NK-92 treated with Interleukin-12 subunit alpha and Interleukin-12 subunit beta, amount 100 ng/mL, for 24 hours (cell line): ENCODE measurements at places on chromosomes 12 and 14.

- DNase-seq = no peak
Measured at GRCh38 chr14:91330856-91331255, 86.4 kb upstream of the GPR68 start.

- no peak for DNase-seq
Measured at GRCh38 chr12:121786440-121786825, 7.1 kb downstream of the RHOF start.

GRCh38 chr14:92679246-92679645, 69.2 kb downstream of the LGMN start:
- no peak for DNase-seq

DNA sequence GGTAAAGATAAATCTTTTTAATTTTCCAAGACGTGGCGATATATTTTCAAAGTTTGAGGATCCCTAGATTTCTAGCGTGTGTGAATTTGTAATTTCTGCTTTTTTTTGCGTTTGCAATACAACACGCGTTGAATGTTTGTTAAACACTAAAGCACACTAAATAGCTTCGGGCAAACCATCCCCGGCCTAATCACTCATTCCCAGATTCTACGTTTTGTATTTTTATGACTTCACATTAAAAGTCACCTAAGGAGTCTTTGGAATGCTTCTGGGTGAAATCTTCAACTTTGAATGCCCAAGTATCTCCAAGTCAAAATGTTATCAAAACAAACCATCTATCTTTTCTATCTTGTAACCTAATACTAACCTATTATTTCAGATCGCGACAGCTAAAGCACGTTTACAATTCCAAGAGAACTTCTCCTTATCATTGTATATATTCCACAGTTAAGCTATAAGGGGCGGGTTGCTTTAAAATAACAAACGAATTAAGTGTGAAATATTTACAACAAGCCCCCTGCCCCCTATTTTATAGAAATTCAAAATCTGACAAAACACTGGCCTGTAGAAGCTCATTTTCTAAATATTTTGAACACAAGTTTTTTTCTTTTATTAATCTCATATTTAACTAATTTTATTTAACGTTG, 1.1 kb downstream of the ALX1 start:
- no peak for DNase-seq

DNA sequence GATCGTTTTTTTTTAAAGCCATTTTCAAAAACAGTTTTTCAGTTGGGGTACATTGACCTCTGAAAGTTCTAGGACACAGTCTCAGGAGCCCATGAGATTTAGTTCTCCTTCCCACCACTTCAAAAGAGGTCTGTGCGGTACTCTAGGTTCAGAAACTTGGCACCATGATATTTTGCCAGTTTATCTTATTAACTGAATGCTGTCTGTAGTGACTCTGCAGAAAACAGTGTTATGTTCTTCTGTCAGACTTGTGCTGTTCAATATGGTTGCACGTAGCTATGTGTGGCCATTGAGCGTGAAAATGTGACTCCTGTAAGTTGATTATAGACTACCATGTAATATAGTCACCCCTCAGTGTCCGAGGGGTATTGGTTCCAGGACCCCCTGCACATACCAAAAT, 35.9 kb downstream of the CRADD start:
- no peak for DNase-seq

DNA sequence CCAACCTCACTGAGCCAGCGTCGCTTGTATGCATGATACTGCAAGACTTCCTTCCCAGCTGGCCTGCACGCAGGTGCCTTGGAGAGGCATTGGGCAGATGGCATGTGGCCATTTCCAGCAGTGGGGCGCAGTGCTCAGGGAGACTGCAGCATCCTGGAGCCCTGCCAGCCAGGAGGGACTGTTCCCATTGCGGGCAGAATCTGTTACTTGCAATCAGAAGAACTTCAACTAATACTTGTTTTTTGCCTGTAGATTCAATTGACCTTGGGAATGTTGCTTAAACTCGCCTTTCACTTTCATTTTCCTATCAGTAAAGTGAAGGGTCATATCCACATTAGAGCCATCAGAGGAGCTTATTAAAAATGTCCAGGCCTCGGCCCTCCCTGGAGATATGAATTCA, 29.8 kb downstream of the ANKRD9 start:
- DNase-seq = no peak

DNA sequence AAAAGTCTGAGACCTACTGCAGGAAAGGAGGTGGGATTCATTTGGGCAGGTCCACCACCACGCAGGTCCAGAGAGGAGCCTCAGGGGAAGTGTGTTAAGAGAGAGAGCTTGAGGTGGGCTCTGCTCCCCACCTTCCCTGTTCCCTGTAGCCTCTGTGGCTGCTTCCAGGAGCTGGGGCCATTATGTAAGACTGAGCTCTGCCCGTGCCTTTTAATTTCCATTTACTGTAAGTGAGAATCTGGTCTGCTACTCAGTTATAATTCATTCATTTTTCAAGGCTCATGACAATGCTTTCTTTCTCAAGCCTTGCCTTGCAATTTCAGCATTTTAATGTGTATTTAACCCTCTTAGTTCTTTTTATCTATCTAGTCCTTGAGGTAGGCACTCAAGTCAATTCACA, 8.3 kb downstream of the SLC4A8 start:
- DNase-seq = no peak

DNA sequence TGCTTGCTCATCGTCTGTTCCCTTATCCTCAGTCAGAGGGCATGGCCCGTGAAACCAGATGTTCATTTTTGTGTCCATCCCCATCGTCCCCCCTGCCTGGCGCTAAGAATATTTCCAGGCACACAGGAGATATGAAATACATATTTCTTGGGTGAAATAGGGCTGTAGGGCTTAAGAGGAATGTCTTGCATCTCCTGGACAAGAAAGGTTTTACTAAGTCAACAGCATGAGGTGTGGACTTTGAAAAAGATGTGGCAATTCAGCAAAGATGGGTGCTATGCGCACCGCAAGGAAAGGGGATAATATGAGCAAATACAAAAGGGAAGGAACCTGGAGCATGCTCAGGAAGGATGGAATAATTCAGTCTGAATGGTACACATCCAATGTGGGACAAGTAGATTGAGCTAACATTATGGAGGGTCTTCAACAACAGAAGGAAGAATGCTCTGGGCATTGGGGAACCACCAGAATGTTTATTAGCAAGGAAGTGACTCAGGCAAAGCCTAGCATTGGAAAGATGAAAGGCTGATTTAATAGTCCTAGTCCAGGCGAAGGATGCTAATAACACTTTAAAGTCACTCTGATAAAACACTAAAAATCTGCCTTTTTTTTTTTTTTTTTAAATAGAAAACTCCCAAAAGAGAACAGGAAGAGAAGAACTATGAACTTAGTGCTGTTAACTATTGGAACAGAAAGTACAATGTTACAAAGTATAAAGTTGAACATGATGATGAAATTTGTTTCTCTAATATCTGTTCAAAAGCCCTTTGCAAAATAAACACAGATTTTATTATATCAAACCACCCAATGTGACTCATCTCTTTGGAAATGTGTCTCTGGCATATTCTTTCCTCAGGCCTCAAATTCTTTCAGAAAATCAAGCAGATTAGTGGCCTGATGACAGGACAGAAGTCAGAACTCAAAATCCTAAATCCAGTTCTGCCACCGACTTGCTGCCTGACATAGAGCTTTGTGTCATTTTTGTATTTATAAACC, 449.5 kb downstream of the BCAT1 start:
- no peak for DNase-seq

GRCh38 chr14:52844262-52845060, 53.1 kb upstream of the GNPNAT1 start:
- DNase-seq = no peak

GRCh38 chr12:92574911-92575570, 127.7 kb upstream of the PLEKHG7 start:
- DNase-seq = no peak

DNA sequence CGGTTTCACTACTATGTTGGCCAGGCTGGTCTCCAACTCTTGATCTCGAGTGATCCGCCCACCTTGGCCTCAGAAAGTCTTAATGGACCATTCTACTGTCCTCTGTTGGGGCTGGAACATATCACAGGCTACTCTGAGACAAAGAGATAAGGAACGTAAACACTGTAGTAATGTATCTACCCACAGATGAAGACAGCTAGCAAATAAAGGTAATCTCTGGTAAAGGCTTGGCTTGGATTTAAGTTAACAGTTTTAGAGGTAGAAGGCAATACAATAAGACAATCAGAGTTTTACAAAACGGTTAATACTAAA, 44.6 kb upstream of the ISM2 start:
- DNase-seq = no peak

DNA sequence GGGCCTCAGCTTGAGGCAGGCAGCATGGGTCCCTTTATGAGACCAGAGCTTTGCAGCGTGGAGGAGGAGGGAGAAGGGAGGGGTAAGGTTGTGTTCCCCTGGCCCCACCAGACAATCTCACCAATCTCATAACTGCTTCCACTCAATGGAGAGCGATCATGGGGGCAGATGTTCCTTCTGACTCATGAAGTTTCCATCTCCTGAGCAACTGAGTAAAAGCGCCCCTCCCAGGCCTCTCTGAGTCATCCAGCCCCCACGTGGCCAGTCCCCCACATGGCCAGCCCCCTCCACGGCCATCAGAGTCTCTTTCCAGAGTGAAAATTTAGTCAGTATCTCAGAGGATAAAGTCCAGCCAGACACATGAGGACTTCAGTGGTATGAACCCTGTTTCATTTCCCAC, 39.2 kb upstream of the PLXNC1 start:
- DNase-seq = peak; percentile 18

DNA sequence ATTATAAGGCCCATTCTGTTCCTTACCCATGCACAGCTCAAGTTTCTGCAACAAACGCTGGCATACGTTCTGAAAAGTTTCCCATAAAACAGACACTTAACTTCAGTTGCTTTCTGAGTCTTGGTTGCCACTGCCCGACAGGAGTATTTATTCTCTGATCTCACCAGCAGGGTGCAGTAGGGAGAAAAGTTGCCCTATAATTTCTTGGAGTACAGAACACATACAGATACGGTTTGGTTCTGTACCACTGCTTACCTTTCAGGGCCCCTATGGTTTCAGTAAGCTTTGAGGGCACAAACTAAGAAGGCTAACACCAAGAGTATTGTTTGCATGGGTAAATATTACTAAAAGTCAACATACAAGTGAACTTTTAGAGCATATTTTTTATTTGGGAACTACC, 77.9 kb downstream of the SPATA7 start:
- DNase-seq = no peak

DNA sequence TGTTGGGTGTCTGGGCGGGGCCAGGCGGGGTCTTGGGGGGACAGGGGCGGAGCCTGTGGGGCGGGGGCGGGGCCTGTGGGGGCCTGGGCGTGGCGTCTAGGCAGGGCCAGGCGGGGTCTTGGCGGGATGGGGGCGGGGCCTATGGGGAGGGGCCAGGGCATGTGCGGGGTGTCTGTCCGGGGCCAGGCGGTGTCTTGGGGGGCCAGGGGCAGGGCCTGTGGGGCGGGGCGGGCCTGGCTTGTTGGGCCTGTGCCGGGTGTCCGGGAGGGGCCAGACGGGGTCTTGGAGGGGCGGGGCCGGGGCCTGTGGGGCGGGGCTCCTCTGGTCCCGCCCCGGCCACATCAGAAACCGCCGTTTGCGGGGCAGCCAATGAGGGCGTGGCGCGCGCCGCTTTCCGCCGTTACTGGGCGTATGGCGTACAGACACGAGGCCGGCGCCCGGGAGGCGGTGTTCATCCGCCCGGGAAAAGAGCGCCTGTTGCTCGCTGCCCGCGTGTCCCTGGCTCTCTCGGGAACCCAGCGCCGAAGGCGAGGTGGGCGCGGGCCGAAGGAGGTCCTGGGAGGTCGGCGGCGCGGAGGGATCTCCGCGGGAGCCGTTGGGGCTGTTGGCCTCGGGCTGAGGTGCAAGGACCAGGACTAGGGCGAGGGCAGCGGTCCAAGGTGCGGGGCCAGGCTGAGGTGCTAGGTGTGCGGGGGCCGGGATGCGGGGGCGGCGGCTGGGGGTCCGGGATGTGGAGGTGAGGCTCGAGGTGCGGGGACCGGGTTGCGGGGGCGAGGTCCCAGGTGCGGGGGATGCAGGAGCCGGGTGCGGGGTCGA, at the start of gene PIWIL1:
PIWIL1 (plus strand) TSS at position 400 of the 816 bp plus-strand sequence. CDS start 4,705 bp downstream, outside the sequence.
- no peak for DNase-seq

GRCh38 chr12:65867394-65867793, 43.1 kb downstream of the HMGA2 start:
- no peak for DNase-seq

DNA sequence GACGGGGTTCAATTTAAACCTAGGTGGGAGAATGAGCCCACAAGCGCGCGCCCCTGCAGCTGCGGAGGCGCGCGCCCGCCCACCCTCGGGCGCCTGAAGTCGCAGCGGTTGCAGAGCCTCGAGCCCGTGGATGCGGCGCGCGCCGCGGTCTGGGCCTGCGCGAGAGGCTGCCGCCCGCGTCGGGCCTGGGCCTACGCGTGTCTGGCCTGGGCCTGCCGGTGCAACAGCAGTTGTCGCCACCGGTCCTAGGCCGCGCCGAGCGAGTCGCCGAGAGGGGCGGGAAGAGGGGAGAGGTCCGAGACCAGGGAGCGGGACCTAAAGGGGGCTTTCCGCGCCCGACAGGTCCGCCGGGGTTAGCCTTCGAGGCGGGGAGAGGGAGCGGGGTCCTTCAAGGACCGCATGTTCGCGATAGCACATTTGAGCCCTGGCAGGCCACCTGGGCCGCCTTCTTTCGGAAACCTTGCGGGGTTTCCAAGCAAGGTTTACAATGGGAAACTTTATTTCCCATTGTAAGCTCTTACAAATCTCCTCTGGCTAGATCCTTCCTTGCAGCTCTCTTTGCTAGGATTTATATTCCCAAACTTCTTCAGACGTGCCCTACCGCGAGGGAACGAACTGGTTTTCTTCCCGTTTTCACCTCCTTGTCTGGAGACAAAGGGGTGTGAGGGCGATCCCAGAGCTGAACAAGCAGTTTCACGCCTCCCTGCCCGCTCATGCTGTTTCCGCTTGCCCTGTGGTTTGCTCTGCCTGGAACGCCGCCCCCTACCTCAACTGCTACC, 6.8 kb downstream of the SIX6 start:
- no peak for DNase-seq

DNA sequence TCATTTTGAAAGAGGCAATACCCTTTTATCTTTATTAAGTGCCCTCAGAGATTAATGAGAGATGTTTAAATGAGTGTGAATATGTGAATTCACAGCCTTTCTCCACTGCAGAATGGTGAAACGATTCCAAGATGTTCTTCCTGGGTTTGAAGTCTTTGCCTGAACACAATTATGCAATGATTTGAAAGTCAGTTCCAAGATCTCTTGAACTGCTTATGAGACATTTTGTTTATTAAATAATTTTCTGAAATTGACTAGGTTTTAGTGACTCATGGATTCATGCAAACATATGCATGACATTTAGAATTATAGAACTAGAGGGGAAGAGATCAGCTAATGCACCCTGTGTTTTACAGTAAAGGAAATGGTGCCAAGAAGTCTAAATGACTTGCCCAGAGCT, 118.1 kb upstream of the SLC38A2 start:
- no peak for DNase-seq

DNA sequence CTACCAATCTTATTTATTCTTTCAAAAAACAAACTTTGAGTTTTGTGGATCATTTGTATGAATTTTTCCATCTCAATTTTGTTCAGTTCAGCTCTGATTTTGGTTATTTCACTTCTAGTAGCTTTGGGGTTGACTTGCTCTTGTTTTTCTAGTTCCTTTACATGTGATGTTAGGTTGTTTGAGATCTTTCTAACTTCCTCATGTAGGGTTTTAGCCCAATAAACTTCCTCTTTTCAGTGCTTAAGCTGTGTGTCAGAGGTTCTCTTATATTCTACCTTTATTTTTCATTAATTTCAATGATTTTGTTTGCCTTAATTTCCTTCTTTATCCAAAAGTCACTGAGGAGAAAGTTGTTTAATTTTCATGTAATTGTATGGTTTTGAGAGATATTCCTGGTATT, 860.4 kb upstream of the FBXO33 start:
- no peak for DNase-seq

- DNase-seq = no peak
Measured at GRCh38 chr12:130879781-130880389, 8.0 kb downstream of the RAN start.

GRCh38 chr12:66929121-66929520, 250.2 kb upstream of the GRIP1 start:
- no peak for DNase-seq
